ENCODE measurements at places on chromosomes 11 and 22.

DNA sequence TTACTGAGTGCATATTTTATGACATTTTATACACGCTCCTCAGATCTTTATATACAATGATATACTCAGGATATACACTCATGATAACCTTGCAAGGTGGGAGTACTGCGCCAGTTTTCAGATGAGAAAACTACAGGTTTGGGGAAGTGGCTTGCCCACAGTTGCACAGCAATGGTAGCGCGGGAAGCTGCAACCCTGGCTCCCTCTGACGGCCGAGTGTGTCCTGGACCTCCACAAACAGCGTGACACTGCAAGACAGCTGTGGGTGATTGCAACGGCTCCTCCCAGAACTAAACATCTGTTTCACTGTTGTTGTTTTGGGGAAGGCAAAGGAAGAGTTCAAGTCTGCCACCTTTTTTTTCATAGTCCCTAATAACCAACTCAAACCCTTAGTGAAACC is 47.0 kb downstream of the PACSIN2 start:
- no peak for DNase-seq

DNA sequence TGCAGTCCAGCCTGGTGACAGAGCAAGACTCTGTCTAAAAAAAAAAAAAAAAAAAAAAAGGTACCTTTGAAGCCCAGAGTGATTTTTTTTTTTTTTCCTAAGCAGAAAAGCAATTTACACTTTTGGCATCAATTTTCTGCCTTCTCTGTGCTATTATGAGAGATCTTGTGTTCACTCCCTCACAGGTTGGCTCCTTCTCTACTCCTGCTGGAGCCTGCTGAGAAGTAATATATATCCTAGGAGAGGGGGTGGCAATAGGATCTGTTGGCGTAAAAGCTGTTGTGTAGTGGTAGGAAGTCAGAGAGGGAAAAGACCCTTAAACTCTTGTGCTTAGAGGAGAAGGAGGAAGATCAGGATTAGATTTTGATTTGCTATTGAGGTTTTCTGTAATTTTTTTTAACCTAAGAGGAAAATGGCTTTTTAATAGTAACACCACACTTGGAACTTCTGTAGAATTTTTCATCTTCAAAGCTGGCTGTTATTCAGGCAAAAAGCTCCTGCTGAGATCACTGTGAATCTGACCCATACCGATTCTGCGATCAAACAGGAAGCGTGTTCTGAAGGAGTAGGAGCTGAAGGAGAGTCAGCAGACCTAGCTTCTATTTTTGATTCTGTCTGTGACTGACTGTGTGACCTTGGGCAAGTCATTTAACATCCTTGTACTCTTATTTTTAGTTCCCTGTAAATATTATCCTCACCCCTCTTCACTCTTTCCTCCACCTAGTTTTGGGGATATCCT is 77.7 kb downstream of the TRIM44 start:
- no peak for DNase-seq

DNA sequence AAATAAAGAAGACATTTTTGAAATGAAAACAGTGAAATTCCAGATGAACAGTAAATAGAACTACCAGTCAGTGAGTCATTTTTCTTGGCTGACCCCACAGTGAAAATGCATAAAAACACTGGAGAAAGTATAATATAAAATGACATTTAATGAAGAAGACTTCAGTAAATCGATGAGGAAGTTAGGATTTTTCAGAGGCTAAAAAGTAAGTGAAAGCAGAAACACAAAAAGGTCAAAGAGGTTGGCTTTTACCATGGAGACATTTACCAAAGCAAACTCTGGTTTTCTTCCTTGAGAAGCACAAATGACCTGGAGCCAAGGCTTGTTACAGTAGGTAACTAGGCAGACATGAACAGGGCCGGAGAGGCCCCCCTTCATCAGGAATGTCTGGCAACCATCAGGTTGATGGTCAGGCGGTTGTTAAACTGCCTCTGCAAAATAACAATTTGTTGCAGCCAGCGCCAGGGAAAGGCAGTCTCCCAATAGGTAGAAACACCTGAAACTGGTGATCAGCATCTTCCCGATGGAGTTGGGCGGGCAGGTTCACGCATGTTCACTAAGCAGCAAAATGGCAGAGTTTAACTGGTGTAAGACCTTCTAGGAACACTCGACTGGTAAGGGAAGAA is 16.7 kb upstream of the TMEM123 start:
- no peak for DNase-seq

DNA sequence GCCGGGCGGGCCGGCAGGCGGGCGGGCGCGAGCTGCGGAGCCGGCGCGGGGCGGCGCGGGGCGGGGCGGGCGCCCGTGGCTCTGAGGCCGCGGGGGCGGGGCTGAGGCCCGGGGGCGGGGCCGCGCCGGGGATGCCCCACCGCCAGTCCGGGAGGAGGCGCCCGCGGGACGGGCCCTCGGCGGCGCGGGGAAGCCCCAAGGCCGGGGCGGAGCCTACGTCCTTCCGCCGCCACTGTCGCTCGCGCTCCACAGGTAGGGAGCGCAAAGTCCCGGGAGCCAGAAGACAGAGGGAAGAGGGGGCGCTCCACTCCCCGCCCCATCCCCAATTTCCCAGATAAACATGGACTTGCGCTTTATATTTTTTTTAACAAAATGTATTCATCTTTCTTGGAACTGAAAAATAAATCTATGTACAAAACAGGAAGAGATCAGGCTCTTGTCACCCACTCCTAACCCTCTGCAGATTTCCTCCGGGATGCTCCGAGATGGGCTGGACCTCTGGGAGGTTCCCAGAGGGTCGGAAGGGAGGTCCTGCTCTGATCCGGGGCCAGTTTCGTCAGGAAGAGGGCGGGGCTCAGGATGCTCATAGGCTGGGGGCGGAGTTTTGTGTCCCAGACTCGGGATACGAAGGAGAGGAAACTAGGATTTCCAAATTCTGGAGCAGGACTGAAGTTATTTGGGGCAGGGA is at the start of gene MAP4K2:
MAP4K2 (minus strand) TSS at position 57 of the 688 bp plus-strand sequence. CDS start 65 bp downstream, outside the sequence.
- DNase-seq: peak; percentile 66

DNA sequence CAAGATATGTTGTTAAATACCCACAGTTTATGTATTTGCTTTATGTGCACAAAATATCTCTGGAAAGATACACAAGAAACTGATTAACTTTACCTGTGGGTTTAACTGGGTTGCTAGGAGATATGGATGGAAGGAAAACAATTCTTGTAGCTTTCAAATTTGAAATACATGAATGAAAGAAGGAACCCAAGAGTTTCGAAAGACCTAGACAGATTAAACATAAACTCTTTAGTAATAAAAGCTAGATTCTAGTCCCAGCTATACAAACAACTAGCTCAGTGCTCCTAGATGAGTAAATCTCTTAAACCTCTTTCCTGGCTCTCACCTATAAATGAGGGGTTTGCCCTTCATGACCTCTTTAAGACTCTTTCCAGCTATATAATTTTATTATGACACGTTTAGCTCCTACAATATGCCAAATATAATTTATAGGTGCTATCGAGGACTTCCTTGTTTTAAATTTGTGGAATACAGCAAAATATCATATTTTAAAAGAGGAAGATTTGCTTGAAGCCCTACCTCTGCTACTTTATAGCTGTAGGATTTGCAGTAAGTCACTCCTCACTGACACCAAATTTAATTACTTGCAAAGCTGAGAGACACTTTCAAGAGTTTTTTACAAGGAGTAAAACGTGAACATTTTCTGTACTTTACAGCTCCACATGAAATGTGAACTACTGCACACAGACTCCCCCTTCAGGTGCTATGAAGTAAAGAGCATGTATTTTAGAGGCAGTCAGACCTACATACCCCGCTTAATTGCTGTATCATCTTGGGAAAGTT is 50.7 kb downstream of the RRAS2 start:
- no peak for DNase-seq

DNA sequence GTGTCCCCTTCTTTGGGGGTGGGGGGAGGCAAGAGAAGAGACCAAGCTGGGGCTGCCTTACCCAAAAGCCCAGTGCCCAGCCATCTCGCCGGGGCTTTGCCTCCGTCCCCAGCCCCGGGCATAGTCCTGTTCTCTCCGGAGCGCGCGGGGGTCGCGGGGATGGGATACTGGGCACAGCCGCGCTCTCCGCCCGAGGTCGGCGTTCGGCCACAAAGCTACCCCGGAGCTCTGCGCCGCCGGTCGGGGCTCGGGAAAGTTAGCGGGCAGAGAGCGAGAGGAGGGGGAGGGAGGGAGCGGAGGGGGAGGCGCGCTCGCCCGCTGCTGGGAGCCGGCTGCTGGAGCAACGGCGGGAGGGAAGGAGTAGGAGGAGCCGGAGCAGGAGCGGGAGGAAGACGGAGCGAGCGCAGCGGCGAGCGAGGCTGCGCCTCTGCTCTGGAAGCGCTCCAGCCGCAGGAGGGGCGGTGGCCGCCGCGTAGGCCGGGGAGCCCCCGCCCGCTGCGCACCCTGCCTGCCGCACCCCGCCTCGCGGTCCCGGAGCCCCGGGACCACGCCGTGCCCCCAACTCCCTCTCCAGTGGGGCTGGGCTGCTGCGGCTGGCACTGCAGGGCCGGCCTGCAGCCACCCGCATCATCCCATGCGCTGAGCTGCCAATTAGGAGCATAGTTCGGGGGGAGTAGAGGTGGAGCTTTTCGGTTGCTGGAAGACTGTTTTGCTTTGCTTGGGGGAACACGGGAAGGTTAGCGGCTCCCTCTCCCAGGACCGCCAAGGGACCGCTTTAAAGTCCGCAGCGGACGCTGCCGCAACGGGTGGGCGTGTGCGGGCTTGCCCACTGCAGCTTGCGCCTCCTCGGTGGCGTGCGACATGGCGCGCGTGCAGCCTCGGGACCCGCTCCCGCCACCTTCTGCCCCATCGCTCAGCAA is at the start of gene SCN4B:
SCN4B (minus strand) TSS at position 272 of the 920 bp plus-strand sequence; CDS start at position 122, 150 bp downstream.
- DNase-seq: peak; percentile 11

DNA sequence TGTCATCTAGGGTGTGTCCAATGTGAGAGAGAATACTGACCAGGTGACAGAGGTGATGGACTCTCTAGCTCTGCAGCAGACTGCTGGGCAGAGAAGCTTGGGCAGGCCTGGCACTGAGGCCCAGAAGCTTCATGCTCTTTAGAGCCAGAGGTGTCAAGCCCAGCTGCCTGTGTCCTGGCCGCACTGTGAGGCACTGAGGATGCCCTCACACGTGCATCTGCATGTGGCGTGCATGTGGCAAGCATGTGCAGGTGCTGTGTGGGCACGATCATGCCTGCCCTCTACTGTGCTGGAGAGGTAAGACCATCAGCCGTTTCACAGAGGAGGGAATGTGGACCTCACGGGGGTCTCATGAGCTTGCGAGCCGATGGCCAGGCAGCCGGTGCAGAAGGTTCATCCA is 15.8 kb upstream of the TXNRD2 start:
- no peak for DNase-seq
